ENCODE measurements at places on chromosomes 11 and 22.
A peak's percentile ranks its signal among the peaks of the same experiment; 100 is the strongest.

GRCh38 chr11:27204529-27204928 is 158.5 kb downstream of the CCDC34 start:
- peak; percentile 29 for DNase-seq

- DNase-seq, result no peak
Measured at GRCh38 chr22:36736701-36737320, 33.3 kb upstream of the CACNG2 start.

DNA sequence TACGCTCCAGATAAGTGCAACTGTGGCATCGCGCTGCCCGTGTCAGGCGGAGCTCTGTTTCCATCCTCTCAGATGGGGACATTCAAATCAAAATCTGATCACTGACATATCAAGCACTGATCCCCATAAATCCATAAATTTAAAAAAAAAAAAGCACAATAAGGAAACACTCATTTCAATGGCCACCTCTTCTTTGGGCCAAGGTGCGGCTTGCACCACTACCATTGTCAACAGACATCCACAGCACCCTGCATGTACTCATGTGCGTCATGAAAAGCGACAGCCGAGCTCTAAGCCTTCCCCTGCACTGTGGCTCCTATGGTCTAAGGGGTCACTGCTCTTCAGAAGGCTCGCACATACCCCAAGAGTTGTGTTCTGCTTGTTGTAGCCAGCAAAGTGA is 26.7 kb upstream of the SERPIND1 start:
- DNase-seq, result no peak

DNA sequence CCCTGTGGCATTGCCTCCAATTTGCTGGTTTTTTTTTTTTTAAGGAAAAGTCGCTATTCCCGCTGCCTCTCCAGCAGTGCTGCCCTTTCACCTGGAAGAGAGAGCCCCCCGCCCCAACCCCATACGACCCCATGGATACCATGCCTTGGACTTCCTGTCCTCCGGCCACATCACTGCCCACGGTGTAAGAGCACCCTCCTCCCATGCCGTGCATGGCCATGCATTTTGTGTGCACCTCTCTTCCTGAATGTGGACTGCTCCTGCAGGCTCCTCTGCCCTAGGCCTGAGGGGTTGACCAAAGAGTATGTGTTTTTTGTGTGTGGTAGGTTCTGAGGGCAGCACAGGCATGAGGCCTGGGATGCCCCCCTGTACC is 65.6 kb upstream of the SPON1 start:
- no peak for DNase-seq

Measured in activated T-cell treated with anti-CD3 and anti-CD28 coated beads, Interleukin-2, amount 50 U/mL, for 48 hours (primary cell).